ENCODE measurements at places on chromosomes 2 and 18.

DNA sequence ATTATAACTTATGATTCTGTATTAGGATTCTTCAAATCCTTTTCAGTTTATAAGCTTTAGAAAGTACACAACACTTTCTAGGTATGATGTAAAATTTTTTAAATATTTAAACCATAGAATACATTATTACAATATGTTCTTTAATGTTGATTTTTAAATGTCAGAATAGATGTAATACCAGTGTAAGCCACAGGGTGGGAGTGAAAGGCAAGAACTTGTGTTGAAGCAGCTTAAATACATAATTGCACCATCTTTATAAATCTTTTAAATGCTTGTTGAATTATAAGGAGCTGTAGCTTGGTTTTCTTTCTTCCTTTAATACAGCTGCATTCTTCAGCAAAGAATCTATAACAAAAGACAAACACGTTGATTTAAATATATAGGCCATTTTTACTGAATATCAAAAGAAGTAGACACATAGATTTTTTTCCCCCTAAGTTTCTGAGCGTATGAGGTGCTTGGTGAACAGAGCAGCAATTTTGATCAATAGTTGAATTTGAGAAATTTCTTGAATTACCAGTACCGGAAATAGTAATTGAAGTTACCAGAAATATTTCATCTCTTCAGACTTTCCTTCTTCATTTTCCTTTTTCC lies 63.0 kb downstream of the TANK start:
- DNase-seq, result no peak

- DNase-seq, result no peak
Measured at GRCh38 chr18:1292167-1292566, 387.5 kb downstream of the ADCYAP1 start.

GRCh38 chr2:215868846-215869543 lies 144.4 kb downstream of the MREG start:
- no peak for DNase-seq

- DNase-seq, result no peak
Measured at GRCh38 chr2:236944561-236944960, 141.1 kb upstream of the COPS8 start.

DNA sequence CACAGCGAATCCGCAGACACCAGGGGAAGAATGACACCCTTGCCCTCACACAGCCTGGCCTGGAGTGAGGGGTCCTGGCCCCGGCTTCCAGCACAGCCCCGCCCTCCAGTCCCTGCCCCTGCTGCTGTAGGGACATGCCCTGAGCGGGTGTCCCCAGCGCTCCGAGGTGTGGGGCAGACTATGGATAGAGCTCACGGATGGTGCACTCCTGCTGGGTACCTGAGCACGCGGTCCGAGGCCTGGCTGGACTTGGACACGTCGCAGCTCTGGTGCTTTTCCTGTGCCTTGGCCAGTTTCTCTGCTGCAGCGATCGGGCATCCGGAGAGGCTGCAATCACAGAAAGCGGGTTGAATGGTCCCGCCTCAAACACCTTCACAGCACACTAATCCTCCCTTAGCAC lies 165.7 kb upstream of the PXDN start:
- no peak for DNase-seq

- DNase-seq, result no peak
Measured at GRCh38 chr2:191728750-191729624, 51.1 kb downstream of the NABP1 start.

- DNase-seq, result no peak
Measured at GRCh38 chr2:144086965-144087364, 433.0 kb downstream of the ZEB2 start.

- no peak for DNase-seq
Measured at GRCh38 chr2:1032030-1032429, 81.4 kb downstream of the SNTG2 start.

All from C1 segment of cervical spinal cord (tissue), 14 donors.